ENCODE measurements at places on chromosomes 4 and X.

DNA sequence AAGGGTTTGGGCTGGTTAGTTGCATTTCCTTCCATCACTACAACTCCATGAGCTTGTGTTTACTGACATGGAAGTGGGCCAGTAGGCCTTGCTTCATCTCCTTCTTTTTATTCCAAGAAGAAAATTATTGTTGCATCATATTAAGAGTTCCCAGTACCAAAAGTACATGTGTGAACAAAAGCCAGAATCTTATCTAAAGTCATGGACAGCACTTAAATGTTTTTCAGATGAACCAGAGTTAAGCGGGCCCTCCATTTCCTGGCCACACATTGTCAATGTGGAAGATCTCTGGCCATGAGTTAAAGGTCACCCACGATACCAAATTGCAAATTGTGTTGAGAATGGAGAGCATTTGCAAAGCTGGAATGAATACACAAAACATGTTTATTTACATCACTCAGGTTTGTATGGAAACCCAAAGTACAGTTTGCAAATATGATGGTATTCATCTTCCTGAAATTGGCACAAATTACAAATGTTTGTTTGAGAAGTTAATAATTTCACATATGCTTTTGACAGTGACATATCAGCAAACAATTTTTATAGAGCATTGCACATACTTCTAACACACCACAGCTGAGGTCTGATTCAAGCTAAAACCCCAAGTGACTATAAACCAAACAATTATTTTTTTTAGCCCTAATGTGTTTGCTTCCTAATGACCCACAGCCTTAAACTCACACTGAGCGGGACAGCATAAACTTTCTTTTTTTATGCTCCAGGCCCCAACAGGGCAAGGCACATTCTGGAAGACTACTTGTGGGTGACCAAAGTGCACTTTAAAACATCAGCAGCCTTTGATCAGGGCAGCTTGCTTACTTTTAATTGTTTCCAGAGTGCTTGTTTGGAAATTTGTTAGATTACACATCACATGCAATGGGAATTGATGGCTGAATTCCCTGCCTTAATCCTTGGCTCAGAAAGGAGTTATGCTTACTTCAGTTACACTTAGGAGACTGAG, 502.9 kb upstream of the SLIT2 start:
- no peak for DNase-seq

DNA sequence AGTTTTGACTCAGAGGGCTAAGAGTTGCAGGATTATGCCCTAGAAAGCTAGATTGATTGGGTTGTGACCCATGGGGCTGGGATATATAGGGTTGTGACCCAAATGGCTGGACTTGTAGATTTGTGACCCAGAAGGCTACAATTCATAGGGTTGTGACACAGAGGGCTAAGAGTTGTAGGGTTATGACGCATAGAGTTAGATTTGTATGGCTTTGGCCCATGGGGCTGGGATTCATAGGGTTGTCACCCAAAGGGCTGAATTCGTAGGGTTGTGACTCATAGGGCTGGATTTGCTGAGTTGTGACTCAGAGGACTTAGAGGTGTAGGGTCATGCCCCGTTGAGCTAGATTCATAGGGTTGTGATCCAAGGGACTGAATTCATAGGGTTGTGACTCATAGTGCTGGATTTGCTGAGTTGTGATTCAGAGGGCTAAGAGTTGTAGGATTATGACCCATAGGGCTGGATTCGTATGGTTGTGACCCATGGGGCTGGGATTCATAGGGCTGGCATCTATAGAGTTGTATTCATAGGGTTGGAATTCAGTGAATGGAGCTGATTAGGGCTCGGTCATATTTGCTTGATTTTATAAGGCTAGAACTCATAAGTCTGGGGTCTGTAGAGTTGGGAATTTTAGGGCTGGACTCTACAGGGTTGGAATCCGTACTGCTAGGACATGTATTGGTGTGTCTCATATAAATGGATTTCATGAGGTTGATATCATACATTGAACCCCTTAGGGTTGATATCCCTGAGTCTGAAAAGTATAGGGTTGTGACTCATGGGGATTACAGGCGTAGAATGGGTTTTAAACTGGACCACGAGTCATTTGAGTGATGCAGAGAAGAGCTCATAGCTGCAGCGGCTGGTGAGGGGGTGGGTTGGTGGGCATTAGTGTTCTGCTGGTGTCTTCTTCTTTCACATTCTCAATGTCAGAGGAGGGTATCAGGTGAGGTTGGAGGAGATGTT, 125.7 kb downstream of the CRLF2 start:
- DNase-seq, result no peak

GRCh38 chrX:3820167-3820566, 106.7 kb upstream of the PRKX start:
- no peak for DNase-seq

DNA sequence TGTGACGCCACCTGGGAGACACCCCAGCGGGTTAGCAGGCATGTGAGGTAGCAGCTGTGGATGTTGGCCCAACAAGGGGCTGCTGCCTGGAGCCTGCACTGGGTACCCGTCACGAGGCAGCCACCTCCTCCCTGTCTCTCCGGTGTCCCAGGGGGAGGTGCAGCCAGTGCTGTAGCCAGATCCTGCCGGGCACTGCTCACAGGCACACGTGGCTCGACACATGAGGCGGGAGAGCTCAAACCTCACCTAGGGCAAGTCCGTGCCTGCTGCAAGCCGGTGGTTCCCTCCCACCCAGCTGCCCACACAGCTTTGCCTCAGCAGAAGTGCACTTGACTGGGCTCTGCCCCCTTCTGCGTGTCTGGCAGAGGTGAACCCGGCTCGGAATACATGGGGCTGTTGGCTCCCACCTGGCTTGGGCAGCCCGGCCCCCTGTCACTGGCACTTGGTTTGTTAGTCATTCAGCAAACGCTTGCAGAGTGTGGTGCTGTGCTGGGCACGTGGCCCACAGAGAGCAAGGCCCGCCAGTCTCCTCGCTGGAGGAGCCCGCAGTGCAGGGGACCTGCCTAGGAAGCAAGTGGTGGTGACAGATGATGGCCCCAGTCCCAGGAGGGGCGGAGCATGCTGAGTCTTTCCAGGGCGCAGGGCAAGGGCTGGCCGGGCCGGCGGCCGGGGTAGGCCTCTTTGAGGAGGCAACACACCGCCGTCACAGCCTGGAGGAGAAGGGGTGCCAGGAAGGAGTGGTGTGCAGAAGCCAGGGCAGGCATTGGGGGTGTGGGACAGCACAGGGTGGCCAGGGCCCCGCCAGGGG, 10.1 kb upstream of the SH3TC1 start:
- DNase-seq, result no peak

GRCh38 chr4:14659286-14659685, 343.0 kb upstream of the CPEB2 start:
- DNase-seq, result no peak

GRCh38 chr4:132827522-132827921, 321.6 kb upstream of the PCDH10 start:
- DNase-seq, result no peak

DNA sequence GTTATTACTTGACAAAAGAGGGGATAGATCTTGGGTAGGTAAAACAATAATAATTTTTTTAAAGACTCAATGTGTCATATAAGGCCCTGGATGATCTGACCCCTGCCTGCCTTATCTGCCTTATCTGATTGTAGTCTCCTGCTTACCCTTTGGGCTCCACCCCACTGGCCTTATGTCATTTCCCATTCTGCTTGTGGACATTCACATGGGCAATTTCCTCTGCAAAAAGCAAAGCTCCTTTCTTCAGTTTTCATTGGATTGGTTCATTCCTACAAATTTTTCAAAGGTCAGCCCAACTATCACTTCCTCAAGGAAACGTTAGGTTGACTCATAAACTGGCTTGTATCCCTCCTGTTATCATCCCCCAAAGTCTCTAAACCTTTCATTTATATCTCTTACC, 15.7 kb upstream of the TET2 start:
- no peak for DNase-seq

- DNase-seq, result no peak
Measured at GRCh38 chrX:68175562-68175961, 257.7 kb downstream of the OPHN1 start.

DNA sequence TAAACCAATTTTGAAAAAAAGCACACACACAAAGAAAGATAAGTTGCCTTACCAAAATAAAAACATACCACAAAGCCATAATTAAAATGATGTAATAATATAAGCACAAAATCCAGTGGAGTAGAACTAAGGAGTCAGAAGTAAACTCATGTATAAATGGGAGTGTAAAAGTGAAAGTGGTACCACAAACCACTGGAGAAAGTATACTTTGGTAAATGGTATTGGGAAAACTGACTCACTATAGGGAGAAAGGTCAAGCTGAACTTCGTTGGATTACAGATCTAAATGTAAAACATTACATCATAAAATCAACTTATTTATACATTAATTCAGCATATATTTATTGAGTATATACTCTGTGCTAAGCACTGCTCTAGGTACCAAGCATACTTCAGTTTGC, 46.3 kb upstream of the HHIP start:
- no peak for DNase-seq

DNA sequence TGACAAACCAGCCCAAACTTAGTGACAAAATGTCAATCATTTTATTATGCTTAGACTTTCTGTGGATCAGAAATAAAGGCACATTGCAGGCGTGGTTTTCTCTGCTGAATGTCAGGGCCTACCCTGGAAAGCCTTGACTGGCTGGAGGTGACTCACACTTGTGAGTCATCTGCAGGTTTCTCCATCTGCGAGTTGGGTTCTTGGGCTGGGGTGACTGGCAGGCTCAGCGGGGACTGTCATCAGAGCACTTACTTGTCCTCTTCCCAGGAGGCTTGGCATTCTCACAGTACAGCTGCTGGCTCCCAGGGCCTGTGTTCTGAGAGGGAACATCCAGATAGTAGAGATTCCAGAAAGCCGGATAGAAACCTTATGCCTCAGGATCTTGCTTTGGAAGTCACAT, 153.8 kb upstream of the AGA start:
- DNase-seq, result no peak

GRCh38 chr4:168717847-168718246, 221.0 kb downstream of the PALLD start:
- DNase-seq, result no peak

- DNase-seq, result no peak
Measured at GRCh38 chr4:84495118-84495793, 3.8 kb downstream of the NKX6-1 start.

DNA sequence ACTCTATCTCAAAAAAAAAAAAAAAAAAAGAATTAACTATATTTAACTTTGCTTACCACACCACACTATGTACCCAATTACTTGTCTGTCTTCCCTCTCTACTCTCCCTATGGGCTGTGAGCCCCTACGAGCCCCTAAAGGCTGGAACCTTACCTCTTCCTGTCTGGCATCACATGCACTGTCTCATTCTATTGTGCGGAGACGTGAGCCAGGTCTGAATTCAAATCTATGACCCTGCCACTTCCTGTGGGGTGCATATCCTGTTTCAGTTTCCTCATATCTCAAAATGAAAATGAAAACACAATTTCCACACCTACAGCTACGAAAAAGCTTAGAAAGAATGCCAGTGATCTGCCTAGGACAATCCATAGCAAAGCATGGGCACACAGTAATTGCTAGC, 42.9 kb upstream of the HS3ST1 start:
- DNase-seq, result no peak

DNA sequence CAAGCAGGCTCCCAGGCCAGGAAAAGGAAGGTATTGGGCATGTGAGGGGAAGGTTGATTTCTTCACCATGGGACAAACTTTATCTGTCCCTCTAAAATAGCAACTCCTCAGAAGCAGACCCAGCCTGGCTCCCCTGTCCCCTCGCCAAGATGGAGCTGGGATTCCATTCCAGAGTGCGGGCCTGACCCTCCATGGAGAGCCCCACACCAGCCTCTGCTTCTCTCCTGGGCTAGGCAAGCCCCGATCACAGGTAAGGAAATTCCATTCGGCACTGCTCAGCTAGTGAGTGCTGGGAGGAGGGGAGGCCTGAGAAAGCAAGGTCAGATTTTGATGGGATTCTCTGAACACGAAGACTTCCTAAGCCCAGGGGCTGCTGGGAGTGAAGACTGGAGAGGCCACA, 98.4 kb downstream of the EFNB1 start:
- no peak for DNase-seq

- DNase-seq, result no peak
Measured at GRCh38 chr4:40515398-40516293, 114.0 kb downstream of the RBM47 start.

- no peak for DNase-seq
Measured at GRCh38 chr4:118351851-118352827, 664 bp downstream of the PRSS12 start.

DNA sequence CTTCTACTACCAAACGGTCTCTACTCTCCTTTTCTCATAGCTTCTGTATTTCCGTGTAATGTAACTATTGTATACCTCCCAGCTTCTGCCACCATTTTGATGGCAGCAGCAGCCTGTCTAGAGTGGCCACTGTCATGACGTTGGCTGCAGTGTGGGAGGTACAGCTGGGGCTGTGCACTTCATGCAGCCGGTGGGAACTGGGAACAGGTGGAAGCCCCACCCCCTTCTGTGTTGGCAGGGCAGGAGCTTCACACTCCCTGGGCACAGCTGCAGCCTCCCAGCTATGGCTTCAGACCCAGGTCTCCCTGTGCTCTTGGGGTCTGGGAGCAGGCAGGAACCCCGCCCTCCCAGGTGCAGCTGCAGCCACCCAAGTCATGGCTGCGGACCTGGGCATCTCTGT, 49.8 kb upstream of the SEC24B start:
- no peak for DNase-seq

DNA sequence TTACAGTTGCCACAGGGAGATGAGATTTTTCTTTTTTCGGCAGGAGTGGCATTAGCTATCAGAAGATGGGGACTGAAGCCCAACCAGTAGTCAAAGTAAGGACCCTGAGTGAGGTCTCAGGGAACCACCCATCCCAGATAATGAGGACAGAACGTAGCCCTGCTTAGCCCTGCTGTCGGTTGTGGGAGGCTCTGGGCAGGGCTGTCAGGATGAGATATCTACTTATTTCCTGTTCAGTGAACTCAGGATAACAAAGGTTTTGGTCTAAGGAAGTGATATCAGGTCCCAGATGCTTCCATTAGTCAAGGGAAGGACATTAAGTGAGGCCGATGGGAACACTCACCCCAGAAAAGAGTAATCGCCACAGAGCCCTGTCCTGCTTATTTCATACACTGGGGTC, 2.3 kb downstream of the MAGEB16 start:
- no peak for DNase-seq

GRCh38 chrX:102185967-102186720, 29.0 kb upstream of the TCP11X1 start:
- no peak for DNase-seq

DNA sequence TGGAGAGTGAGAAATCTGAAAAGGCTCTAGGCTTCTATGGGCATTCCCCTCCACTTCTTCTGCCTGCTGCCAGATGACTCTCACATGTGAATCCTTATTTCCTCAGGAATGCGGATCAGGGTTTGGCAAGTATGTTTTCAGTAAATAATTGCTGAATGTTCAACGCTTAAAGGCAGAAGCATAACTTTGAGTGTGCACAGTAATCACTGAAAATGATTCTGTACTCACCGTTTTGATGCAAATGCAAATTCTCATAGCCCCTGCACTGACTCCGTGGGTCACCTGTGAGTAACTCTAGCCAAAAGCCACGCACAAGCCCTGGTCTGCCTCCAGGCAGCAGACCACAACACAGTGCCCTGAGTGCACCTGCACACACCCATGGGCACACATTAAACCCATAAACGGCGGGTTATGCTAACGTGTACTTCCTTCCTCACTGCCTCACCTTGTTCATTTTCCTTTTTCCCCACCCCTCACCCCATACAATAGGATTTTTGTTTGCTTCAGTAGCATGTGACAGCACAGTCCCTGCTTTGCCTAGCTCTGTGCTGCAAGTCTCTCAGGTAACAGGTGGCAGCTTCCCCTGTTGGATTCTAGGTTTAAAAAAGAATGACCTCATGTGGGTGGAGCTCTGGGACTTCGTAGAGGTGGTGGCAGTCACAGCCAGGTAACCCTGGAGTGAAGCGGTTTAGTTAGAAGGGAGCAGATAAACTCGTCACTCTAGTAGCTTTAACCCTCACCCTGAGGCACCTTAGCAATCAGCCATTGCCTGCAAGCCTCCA, at the start of gene ARHGEF38:
TSS of gene ARHGEF38 (plus strand) at position 656 of the 782 bp plus-strand sequence. CDS start 146 bp downstream, outside the sequence.
- DNase-seq, result no peak

Measured in cortex of kidney (tissue), 1 donor.